ENCODE measurements at places on chromosomes 16 and 17.
A peak's percentile ranks its signal among the peaks of the same experiment; 100 is the strongest.

- no peak for DNase-seq
Observed at GRCh38 chr17:15963670-15964110, 18.8 kb downstream of the ADORA2B start.

- DNase-seq = peak; percentile 47
Observed at GRCh38 chr17:16516594-16517051, 24.6 kb upstream of the LRRC75A start.

GRCh38 chr17:48754500-48755261 is 26.1 kb upstream of the HOXB13 start:
- no peak for DNase-seq

- peak; percentile 88 for DNase-seq
Observed at GRCh38 chr17:17849147-17849820, 12.5 kb upstream of the SREBF1 start.

- no peak for DNase-seq
Observed at GRCh38 chr16:6492742-6493141, 839.9 kb upstream of the RBFOX1 start.

DNA sequence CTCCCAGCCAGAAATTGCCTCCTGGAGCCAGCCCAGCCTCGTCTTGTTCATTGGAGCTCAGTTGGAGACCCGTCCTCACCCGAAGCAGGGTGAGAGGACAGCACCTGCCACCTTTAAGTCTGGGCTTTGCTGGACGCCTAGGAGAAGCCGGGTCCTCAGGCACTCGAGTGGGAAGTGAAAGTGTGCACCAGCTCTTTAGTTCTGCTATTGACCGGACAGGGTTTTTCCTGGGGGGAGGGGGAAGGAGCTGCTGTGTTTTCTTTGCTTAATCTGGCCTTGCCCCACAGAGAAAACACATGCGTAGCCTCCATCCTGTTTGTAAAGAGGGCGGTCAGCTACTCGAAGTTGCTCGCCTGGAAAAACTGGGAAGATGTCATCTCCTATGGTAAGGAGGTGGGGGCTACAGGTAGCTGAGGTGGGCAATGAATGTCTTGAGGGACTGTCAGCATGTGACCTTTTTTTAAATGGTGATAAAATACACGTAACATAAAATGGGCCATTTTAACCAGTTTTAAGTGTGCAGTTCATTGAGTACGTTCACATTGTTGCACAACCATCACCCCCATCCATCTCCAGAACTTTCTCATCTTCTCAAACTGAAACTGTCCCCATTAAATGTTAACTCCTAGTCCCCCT is 34.4 kb downstream of the CMIP start:
- no peak for DNase-seq

DNA sequence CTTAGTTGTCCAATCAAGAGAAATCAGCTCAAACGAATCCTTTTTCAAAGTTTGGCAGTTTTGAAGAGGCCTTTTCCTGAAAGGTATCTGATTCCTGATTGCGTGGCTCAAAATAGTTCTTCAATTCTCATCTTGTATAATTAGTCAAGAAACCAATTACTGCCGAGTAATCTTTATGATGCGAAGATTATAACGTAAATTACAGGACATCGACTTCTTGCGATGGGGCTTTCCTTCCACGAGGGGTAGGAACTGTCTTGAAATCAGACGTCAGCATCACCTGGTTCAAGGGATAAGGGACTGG is 644 bp upstream of the ARL2BP start:
- DNase-seq = no peak

GRCh38 chr16:1997494-1998359 is 8.0 kb downstream of the SYNGR3 start:
- DNase-seq = no peak

GRCh38 chr16:79698341-79698753 is 97.8 kb upstream of the MAF start:
- no peak for DNase-seq

GRCh38 chr16:83964684-83965443 is 3.2 kb upstream of the NECAB2 start:
- DNase-seq = no peak

DNA sequence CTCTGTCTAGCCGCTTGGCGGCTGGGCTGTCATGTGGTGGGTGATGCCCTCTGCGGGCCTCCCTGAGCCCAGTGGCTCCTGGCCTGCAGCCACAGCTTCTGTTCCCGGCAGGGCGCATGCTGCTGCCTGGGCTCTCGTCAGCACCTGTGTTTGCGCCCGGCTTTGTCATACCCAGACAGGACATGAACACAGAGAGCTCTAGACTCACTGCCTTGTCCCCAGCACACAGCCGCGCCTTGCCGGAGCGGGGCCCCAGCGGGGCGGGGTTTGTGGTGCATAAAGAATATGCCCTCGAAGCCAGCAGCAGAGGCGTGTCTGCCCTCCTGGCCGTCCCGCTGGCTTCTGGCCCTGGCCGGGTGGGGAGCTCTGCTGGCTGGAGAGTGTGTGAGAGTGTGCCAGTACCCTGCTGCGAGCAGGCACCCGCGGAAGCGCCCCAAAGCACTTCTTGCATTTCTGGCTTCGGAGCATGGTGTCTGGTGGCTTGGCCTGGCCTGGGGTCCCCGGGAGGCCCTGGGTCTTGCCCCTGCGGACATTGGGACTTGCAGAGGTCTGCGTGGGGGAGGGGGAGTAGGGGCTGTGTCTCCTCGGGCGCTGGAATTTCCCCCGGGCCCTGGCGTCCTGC is 14.4 kb downstream of the ASPSCR1 start:
- peak; percentile 93 for DNase-seq
